ENCODE measurements at places on chromosomes 1 and 21. TPM values are rescaled to one million over a fixed set of nuclear protein-coding genes. Genes with fewer than 3 reads are reported as not detected.

DNA sequence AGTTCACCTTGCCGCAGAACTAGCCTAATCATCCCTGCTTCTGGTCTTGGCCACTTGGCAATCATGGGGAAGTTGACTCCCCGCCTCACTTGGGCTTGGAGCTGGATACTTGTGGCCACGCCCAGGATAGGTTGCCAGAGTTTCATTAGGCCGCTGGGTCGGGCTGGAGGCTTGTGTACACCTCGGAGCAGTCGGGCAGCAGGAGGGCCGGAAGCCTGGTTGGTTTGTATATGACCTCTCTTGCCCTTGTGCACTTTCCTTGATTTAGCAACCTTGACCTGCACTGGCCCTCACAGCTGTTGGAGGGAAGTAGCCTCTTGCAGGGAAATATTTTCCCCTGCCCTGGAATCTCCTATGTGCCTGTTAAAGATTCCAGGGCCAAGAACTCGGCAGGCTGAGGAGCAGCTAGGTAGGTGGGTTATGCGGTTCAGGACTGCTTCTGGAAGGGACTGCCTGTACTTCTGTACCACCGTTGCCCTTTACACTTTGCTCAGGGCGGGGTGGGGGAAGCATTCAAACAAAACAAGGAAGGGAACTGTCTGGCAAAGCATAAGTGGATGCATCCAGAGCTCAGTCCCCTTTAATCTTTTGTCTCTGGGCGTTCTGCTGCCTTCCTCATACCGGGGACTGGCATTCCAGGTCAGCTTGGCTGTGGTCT is 83.5 kb downstream of the UCK2 start:
- DNase-seq, result no peak

GRCh38 chr21:14451546-14451945 is 68.6 kb upstream of the HSPA13 start:
- no peak for DNase-seq

GRCh38 chr1:223242382-223242955 is 99.4 kb upstream of the TLR5 start:
- DNase-seq, result no peak

DNA sequence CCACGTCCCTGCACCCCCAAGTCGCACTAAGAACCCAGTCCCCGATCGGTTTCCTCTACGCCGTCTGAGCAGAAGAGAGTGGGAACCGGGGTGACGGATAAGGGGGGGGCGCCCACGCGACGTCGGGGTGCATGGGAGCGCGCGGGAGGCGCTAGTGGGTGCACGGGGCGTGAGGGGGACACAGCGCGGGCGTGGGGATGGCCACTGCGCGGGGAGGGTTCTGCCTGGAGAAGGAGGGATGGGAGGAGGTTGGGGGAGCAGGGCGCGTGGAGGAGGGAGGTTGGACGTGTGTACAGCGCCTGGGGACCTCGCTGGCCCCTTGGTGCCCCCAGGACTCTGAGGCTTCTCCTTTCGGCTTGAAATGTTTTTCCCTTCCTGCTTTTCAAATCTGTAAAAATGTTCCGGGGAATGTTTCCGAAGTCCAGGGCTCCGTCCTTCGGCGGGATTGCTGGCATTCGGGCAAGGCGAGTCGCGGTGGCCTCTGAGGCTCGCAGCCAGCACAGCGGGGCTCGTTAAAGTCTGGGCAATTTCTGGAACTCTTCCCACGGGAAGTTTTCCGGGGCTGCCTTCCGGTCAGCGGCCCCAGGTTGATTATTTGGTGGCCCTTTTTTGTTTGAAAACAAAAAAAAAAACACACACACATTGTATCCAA is 13.1 kb downstream of the RNF220 start:
- DNase-seq, result peak; percentile 36

- DNase-seq, result peak; percentile 70
Observed at GRCh38 chr1:220808345-220809186, 21.9 kb downstream of the MTARC1 start.

- DNase-seq, result no peak
Observed at GRCh38 chr21:42295845-42296244, 19.4 kb downstream of the TFF3 start.

DNA sequence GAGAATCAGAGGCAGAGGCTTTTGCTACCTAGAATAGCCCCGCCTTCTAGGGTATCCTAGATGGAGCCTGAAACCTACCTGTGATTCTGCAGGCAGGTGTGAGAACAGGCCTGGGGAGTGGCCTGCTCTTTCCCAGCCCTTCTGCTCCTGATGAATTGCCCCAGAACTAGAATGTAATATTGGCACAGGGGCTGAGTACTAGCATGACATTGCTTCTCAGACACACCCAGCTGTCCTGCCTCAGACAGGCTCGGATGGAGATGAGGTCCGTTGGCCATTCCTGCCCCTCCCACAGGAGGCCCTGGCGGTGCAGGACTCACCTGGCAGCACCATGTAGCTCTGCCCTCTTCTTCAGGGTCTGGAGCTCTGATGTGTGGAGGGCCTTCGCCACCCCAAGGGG is 237.6 kb downstream of the GRIK3 start:
- DNase-seq, result no peak

DNA sequence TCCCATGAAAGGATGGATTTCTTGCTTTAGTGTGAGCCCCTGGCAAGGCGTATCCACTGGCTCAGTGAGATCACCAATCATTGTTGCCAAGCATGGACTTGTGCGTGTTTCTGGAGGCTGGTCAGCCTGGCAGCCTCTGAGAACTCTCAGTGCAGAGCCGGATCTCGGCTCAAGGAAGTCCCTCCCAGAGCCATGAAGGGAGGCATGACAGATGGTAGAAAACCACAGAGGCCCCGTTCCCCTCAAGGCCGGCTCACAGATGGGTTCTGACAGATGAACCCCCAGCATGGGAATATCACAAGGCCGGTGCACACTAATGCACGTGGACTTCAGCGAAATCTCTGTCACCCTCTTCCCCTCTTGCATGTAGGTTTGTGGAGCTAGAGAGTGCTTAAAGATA is 290.5 kb downstream of the AJAP1 start:
- DNase-seq, result no peak

GRCh38 chr1:176512966-176513365 is 50.0 kb downstream of the PAPPA2 start:
- no peak for DNase-seq

GRCh38 chr1:158196461-158196860 is 15.8 kb downstream of the CD1D start:
- no peak for DNase-seq

DNA sequence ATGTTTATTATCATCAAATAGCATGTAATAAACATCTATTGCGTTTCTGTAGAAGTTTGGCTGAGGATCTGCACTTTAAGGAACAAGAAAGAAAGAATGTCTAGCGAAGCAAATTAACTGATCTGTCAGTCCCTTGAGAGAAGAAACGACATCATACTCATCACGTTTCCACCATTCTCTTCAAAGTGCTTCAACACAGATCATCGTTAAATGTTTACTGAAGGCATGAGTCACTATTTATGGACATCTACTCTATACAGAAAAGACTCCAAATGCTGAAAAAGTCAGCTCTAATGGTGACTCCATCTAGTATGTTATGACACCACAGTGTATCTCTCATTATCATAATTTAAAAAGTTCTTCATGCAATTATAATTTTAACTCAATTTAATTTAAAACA is 369.1 kb downstream of the RGS7 start:
- no peak for DNase-seq

DNA sequence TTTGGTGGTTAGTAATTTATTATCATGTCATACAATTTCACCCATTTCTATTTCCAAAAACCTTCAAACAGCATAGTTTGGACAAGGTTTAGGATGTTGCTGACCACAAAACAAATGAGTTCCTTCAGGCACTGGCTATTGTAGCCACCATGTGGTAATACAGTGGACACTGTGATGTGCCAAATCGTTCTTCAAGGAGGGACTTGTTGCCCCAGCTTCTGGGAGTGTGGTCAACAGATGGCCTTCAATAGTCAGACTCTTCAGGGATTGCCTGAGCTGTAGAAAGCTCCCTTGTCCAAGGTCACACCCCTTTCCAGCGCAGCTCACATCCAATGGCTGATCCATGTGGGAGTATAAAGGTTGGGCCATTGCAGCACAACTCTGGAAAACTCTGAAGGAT is 2.6 kb downstream of the PDE4B start:
- DNase-seq, result no peak

GRCh38 chr1:197774466-197775281 is 606 bp downstream of the DENND1B start:
- DNase-seq, result peak; percentile 48

DNA sequence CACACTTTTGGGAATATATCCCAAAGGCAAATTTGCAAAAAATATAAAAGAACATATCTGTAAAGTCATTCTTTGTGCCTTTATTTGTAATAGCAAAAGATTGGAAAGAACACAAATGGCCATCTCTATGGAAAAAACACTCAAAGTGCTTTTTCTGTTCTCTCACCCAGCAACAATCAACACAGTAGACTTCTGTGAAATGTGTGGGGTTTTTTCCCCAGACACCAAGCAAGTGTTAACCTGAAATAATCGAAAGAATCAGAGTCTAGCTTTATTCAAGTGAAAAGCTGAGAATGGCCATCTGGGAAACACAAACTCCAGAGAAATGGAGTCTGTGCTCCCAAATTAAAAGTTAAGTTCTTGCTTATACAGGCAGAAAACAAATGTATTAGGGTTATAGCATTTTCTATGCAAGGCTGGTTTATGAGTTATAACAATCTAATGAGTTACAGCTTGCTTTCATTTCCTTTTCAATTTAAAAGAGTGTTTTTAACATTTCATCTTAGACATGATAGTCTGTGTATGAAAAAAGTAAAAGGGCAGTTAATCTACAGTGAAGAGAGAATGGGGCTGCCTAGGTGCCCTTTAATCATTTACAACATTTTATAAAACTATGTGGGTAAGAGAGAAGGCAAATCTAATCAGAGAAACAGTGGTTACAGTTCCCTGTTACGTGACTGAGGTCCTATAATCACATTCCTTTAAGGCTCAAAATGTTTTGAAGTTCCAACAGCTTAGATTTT is 46.6 kb downstream of the SLC30A7 start:
- DNase-seq, result no peak

- DNase-seq, result peak; percentile 62
Observed at GRCh38 chr1:108057541-108057940, 92.6 kb upstream of the VAV3 start.

DNA sequence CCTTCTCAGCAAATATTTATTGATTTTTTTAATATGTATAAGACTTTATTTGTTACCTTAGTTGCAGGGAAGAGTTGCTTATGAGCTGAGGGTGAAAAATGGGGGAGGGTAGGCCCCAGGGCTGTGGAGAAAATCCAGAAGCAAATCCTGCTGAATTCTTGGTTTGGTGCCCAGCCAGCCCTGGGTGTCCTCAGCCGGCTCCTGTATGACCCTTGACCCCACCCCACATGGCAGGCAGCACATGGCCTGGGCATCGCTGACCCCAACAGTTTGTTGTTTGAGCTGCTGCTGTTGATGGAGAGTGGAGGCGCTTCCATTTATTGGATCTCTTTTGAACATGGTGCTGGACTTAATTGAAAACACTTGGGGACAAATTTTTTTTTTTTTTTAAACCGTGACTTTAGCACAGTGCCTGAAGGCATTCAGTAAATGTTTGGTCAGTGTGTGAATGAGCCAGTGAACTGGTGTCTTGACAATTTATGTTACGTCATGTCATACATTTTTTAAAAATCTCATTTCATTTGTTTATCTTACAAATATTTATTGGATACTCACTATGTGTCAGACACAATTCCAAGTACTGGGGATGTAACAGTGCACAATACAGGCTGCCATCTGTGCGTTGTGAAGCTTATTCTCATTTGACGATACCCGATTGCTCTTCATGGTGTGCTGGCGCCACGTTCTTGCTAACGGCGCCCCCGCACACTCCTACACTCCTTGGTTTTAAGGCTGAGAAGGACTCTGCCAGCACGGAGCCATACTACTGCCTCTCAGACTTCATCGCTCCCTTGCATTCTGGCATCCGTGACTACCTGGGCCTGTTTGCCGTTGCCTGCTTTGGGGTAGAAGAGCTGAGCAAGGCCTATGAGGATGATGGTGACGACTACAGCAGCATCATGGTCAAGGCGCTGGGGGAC is 98.8 kb downstream of the MTR start:
- DNase-seq, result no peak

GRCh38 chr1:21914450-21914849 is 22.7 kb downstream of the HSPG2 start:
- no peak for DNase-seq

GRCh38 chr1:157090196-157090647 is 9.4 kb downstream of the ETV3L start:
- peak; percentile 84 for DNase-seq

GRCh38 chr1:201385299-201385891 is 7.9 kb upstream of the TNNT2 start:
- DNase-seq, result peak; percentile 70

DNA sequence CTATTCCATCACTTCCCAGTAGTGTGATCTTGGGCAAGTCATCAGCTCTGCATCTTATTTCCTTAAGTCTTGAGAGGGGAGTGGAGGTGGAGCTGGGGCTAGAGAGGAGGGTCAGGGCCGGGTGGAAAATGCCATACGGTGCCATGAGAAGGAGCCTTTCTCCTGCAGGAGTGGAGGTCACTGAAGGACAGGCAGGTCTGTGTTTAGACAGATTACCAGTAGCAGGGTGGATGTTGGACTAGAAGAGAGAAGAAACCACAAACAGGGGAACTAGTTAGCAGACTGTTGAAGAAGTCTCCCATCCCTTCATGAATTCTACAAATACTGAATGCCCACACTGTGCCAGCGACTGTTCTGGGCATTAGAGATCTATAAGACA is 13.9 kb upstream of the CPT2 start:
- no peak for DNase-seq

DNA sequence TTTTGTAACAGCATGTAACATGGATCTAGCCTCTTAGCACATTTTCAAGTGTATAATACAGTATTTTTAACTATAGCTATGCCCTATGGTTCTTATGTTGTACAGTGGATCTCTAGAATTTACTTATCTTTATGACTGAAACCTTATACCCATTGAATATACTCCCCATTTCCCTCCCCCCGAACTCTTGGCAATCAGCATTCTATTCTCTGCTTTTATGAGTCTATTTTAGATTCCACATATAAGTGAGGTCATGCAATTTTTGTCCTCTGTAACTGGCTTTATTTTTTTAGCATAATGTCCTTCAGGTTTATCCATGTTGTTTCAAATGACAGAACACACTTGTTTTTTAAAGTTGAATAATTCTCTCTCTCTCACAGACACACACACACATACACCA is 3.1 kb upstream of the GBP6 start:
- no peak for DNase-seq

GRCh38 chr1:30870656-30871055 is 37.9 kb downstream of the SDC3 start:
- no peak for DNase-seq

The PRELP gene
- total RNA-seq, result not detected

The KIF2C gene
- 117 TPM for total RNA-seq

The FMO3 gene
- total RNA-seq, result 1.8 TPM

The NKAIN1 gene
- 0.63 TPM for total RNA-seq

The C1orf116 gene
- 0.11 TPM for total RNA-seq

The CFAP141 gene
- total RNA-seq, result not detected

The C1orf141 gene
- not detected for total RNA-seq

The S1PR1 gene
- 0.63 TPM for total RNA-seq

The PCSK9 gene
- total RNA-seq, result 0.03 TPM

The CD101 gene
- total RNA-seq, result 9.3 TPM

The USH2A gene
- total RNA-seq, result not detected

The OR2L13 gene
- not detected for total RNA-seq

The SH2D2A gene
- 0.51 TPM for total RNA-seq

The TMEM52 gene
- 0.33 TPM for total RNA-seq

The CRABP2 gene
- 21.4 TPM for total RNA-seq

The TTC34 gene
- not detected for total RNA-seq

The OR2T29 gene
- total RNA-seq, result not detected

The TCEA3 gene
- 1.7 TPM for total RNA-seq

Data from Daoy (cell line).